ENCODE measurements at places on chromosomes 5 and 9. TPM values are rescaled to one million over a fixed set of nuclear protein-coding genes. Genes with fewer than 3 reads are reported as not detected.

DNA sequence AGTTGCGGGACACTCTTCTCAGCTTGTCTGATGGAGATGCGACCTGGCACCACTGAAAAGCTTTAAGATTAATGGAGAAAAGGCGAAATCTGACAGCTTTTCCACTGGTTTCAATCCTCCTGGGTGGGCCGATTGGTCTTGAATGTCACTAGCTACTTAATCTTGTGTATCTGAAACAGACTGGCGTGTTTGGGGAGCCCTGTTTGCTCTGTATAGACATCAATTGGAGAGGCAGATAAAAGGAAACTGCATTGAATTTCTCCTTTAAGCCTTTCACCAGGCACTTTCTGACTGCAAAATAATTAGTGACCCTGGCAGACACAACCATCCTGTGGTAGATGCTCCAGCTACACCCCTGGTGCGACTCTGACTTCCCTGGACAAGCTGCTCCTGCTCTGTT lies 224.2 kb downstream of the NDUFS4 start:
- DNase-seq = no peak

GRCh38 chr5:11514705-11515432 lies 389.4 kb downstream of the CTNND2 start:
- DNase-seq = no peak

- no peak for DNase-seq
Measured at GRCh38 chr5:148625250-148625649, 29.1 kb downstream of the HTR4 start.

Gene CRB2
- 2.4 TPM for total RNA-seq

GRCh38 chr5:172699999-172700364 lies 58.9 kb downstream of the NEURL1B start:
- DNase-seq = no peak

- no peak for DNase-seq
Measured at GRCh38 chr5:181131514-181131913, 545 bp upstream of the OR2V1 start.

DNA sequence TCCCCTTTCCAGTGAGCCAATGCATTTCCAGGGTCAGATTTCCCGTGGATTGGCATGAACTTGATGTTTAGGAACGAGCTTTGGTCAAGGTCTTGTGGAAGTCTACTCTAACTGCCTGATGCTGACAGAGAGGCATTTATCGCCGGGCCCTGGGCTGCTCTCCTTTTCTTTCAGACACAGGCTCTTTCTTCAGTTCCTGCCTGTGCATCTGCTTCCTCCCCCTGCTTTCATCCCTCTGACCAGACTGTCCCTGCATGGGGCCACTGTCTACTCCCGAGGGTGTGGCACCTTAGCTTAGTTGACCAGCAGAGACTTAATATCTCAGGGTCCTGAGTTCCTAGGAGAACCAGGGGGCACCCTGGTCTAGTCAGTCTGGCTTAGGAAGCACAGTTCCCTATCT lies 41.2 kb downstream of the RALGPS1 start:
- no peak for DNase-seq

Gene ALDH1A1
- total RNA-seq = 2.1 TPM

Gene IL4
- total RNA-seq = not detected

- DNase-seq = peak; percentile 50
Measured at GRCh38 chr9:23683611-23684061, 142.4 kb downstream of the ELAVL2 start.

Gene FOXD4L4
- total RNA-seq = not detected

GRCh38 chr5:38790891-38791290 lies 54.9 kb upstream of the OSMR start:
- no peak for DNase-seq

DNA sequence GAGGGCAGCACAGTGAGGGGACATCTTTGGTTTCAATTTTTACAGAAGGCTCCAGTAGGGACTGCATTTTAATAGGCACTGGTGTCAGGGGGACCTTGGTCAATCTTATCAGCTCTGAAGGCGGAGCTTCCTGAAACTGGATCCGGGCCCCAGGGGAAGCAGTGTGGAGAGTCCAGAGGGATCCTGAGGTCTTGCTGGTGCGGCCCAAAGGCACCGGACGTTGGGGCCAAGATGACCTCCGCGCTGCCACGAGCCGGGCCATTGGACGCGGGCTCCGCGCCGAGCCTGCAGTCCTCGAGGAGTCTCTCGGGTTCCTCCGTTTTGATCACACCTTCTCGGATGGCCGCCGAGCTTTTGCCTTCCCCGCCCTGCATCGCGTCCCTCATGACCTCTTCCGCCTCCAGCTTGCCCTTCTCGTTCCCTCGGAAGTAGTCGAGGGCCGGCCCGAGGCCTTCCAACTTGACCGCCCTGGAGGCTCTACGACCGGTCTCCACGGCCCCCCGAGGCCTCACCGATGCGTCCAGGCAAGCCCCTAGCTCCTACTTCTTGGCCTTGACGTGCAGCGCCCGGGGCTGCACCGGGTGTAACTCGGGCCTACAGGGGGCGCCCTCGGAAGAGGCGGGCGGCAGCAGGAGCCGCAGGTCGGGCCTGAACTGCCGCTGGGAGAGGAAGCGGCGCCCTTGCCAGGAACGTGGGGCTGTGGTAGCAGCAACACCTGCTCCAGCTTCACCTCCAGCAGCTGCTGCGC lies 18.8 kb downstream of the C5orf52 start:
- no peak for DNase-seq

DNA sequence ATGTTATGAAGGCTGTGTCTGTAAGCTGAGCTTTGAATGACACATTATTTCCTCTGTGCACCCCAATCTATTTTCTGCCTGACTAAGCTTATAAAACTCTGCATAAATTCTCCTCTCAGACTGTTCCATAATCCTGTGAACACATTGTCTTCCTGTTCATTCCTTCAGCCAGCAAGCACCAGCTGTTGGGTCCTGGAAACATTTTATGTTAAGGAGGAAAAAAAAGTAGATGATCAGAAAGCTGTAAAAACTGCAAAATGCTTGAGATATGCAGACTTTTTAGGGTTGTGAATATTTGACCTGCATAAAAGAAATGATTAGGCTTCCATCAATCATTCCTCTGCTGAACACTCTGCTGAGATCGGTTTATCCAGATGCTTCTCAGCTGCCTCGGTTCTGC lies 1246.0 kb upstream of the DMAC1 start:
- no peak for DNase-seq

Gene STX17
- total RNA-seq = 28.3 TPM

- DNase-seq = no peak
Measured at GRCh38 chr9:127358023-127358535, 38.9 kb upstream of the SLC2A8 start.

Gene MLANA
- total RNA-seq = not detected

DNA sequence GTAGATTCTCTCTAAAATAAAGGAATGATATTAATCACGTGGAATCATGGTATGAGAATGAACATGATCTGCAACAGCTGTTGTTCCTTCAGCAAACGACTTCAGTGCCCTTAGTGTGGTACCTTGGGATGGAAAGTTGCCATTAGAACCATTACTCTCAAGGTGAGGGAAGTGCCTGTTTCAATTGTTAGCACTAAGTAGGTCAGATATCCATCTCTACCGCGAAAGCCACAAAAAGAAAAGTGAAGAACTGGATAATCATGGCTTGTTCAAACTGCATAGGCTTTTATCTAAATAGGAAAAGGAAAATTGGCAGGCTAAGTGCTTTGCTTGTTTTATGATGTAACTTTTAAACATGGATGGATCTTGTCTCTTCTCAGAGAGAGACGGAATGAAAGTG lies 380.7 kb downstream of the MRPS30 start:
- no peak for DNase-seq

DNA sequence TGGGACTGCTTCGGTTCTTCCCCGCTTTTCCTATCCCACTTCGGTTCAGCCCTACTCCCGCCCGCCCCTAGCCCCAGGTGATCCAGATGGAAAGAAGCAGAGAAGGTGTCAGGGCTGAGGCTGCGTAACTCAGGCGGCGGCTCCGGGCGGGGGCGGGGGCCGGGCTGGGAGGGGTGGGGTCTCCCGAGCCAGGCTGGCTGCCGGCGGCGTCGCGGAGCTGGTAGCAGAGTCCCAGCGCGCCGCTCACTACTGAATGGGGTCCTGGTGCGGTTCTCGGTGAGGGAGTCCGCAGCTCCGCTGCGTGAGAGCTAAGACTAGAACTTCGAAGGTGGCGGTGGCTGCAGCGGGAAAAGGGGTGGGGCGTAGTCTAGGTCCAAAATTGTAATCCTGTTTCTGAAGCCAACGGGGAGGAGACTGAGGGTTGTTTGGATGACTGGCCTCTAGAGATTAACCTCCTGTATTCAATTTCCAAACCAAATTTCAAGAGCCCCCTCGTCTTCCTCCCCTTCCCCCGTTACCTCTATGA lies 1.4 kb downstream of the PRR16 start:
- peak; percentile 42 for DNase-seq

Gene RMRP
- 14,410 TPM for total RNA-seq

GRCh38 chr9:130977811-130978221 lies 31.2 kb upstream of the LAMC3 start:
- no peak for DNase-seq

- peak; percentile 55 for DNase-seq
Measured at GRCh38 chr9:33202552-33203201, 35.5 kb upstream of the B4GALT1 start.

Gene BARHL1
- not detected for total RNA-seq

DNA sequence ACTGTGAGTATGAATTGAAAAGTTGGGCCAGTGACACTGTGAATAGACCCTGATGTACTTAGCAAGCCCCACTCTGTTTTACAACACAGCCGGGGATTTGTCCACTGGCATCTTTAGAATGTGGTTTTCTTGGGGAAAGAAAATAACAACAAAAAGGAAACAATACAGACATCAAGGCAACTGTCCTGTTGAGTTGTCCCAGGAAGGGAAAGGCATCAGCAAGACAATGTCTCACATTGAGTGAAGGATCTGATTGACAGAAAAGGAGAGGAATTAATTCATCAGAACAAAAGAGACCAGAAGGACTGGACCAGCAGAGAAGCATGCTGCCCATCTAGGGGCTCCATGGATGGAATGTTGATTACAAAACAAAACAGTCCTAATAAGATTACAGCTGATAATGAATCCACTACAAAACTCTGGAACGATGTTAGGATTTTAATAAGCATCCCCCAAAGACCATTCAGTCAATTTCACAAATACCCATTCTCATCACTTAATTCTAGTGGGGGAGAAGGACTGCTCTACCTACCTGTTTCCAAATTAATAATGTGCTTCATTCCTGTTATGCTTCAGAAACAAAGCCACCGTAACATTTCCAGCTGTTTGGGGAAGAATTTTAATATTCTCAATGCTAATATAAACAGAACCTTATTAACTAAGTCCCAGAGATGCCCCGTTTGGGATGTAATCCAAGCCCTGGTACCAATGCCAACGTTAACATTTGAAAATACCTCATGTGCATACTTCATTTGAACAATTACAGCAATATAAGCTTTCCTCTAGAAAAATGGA lies 298.0 kb downstream of the SPOCK1 start:
- no peak for DNase-seq

DNA sequence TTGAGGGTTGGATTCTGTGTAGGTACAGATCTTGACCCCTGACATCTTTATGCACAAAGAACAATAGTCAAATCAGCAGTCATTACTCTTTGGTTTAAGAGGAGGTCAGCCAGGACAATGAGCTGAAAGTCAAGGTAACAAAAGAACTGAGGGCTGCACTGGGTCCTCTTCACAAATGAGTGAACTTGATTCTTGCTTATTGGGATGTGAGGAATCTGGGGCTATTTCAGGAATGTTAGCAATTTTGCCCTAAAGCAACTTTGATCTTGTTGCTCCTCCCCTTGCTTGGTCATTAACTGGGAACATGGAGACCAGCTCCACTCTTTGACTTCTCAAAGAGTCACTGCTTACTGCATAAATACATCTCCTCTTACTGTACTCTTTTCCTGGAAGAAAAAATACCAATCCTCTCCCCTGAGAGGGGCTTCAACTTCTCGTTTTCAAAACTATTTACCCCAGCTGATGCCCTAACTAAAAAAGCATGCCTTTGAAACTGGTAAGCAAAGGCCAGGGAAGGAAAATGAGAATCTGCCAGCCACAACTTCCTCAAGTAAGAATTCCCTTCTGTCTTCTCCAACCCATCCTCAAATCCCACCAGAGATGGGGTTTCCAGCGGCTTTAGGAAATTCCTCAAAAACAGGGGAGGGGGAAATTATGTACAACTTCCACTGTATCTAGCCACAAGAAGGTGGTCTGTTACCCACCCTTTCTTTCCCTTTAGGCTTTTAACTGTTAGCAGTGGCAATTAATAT lies 368.3 kb downstream of the ENC1 start:
- DNase-seq = peak; percentile 83

DNA sequence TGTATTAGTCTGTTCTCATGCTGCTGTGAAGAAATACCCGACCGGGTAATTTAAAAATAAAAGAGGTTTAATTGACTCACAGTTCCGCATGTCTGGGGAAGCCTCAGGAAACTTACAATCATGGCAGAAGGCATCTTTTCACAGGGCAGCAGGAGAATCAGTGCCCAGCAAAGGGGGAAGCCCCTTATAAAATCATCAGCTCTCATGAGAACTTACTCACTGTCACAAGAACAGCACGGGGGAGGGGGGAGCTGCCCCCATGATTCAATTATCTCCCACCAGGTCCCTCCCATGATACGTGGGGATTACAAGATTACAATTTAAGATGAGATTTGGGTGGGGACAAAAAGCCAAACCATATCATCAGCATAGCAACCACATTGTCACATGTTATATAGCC lies 102.5 kb downstream of the GPBP1 start:
- DNase-seq = no peak

Gene LCN6
- not detected for total RNA-seq
